ENCODE measurements at places on chromosomes 5 and 9. TPM values are rescaled to one million over a fixed set of nuclear protein-coding genes. Genes with fewer than 3 reads are reported as not detected.

Gene PCDHGB6
- not detected for total RNA-seq

Gene STARD4
- total RNA-seq, result 4.5 TPM

Gene FOXD4L3
- total RNA-seq, result not detected

Gene FGF18
- total RNA-seq, result 0.80 TPM

Gene SNCAIP
- total RNA-seq, result not detected

Gene RAB3C
- total RNA-seq, result not detected

Gene DMRT3
- total RNA-seq, result not detected

Gene EPB41L4B
- 14.6 TPM for total RNA-seq

Gene ARAP3
- total RNA-seq, result 4.7 TPM

Gene SELENOP
- total RNA-seq, result 0.61 TPM

Gene SOX30
- not detected for total RNA-seq

Gene RAPGEF1
- total RNA-seq, result 34.9 TPM

Data from A549 treated with ZK216348 at 1 μM for 4 hours (cell line).